Activated naive CD8-positive, alpha-beta T cell treated with anti-CD3 and anti-CD28 coated beads, Interleukin-2, amount 50 U/mL, for 24 hours (primary cell): ENCODE measurements at places on chromosomes 3 and 15.
A peak's percentile ranks its signal among the peaks of the same experiment; 100 is the strongest.

GRCh38 chr3:194167480-194168282, 31.7 kb downstream of the HES1 start:
- H3K27ac ChIP-seq, result no peak overlapping the region
- no peak for DNase-seq
- no peaks in the 10 kb centered on the region for H3K4me1 ChIP-seq
- no peaks in the 10 kb centered on the region for H3K36me3 ChIP-seq
- peaks cover 25% of the 10 kb centered on the region for H3K27me3 ChIP-seq
- no peak overlapping the region for H3K4me3 ChIP-seq

GRCh38 chr3:87461443-87461842, 185.1 kb upstream of the POU1F1 start:
- no peak overlapping the region for H3K27ac ChIP-seq
- no peak for DNase-seq
- H3K4me1 ChIP-seq, result no peaks in the 10 kb centered on the region
- H3K36me3 ChIP-seq, result no peaks in the 10 kb centered on the region

- H3K27me3 ChIP-seq, result peaks cover 78% of the 10 kb centered on the region
- H3K4me3 ChIP-seq, result peak overlapping the region; percentile 78
- no peak overlapping the region for H3K27ac ChIP-seq
- H3K36me3 ChIP-seq, result peaks cover 4% of the 10 kb centered on the region
- H3K4me1 ChIP-seq, result peaks cover 19% of the 10 kb centered on the region
- no peak for DNase-seq
These were observed 522 bp upstream of the GXYLT2 start for GRCh38 chr3:72887343-72887704.

GRCh38 chr3:113947372-113948014, at the start of gene ZDHHC23:
TSS of gene ZDHHC23 (plus strand) at chr3:113948013. CDS start at chr3:113948803, 790 bp downstream.
- peaks cover 13% of the 10 kb centered on the region for H3K4me1 ChIP-seq
- DNase-seq, result peak; percentile 65
- H3K27ac ChIP-seq, result peak within 1 kb of the TSS; percentile 77
- no peaks in the 10 kb centered on the region for H3K36me3 ChIP-seq

- H3K27me3 ChIP-seq, result no peaks in the 10 kb centered on the region
- no peaks in the 10 kb centered on the region for H3K4me1 ChIP-seq
- peak overlapping the region; percentile 53 for H3K27ac ChIP-seq
- H3K36me3 ChIP-seq, result no peaks in the 10 kb centered on the region
- DNase-seq, result no peak
These were observed 2.0 kb downstream of the ISLR start for GRCh38 chr15:74175271-74176191.

- H3K4me3 ChIP-seq, result no peak overlapping the region
- no peak for DNase-seq
- H3K27ac ChIP-seq, result no peak overlapping the region
- H3K27me3 ChIP-seq, result no peaks in the 10 kb centered on the region
These were observed 28.3 kb downstream of the SEC61A1 start for GRCh38 chr3:128080323-128081080.

DNA sequence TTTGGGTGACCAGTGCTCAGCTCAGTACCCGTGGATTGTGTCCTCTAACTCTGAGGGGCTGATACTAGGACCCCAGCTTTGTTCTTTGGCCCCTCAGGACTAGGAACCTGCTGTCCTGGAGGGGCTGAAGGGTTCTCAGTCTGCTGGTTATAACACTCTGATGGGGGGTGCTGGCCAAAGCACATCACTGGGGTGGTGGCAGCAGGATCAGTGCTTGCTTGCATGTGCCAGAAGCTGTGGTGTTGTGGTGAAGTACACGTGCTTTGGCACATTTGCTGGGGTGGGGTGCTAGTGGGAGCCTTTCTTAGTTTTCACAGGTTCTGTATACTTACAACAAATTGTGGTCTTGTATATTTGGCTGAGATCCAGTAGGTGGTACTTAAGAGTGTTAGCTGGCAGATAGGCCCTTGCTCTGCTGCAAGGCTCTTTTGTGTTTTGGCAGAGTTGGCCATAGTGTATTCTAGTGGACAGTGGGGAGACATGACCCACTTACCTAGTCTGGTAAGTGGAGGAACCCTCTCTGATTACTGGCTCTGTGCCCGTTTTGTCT, 344.3 kb downstream of the EDEM1 start:
- H3K36me3 ChIP-seq, result no peaks in the 10 kb centered on the region
- DNase-seq, result no peak
- H3K27me3 ChIP-seq, result no peaks in the 10 kb centered on the region

DNA sequence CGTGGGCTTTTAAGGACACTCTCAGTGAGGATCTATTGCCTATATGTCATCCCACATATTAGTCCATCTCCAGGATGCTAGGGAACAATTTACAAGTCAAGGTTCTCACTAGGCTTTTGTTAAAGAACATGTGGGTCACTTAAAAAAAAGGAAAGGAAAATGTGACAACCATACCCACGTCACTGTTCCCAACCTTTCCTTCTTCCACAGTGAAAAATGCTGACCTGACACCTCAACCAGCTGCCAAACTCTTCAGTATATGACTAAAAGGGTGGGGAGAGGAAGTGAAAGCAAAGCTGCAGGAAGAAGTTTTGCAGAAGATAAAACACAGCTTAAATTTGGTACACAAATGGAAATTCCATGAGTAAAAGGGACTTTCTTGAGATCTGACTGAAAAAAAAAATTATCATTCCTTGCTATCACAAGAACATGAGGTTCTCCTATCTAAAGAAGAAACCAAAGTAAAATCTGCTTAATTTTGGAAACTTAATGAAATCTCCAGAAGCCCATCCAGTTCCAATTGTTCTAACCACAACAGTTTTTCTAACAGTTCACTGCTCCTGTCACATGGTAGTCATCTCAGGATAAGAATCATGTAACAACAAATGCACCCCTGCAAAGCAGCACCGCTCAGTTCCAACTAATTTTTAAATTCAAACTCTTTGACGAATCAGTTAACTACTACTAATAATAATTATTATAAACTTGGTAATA, 117.0 kb upstream of the TSPAN3 start:
- peaks cover 66% of the 10 kb centered on the region for H3K4me1 ChIP-seq
- H3K36me3 ChIP-seq, result no peaks in the 10 kb centered on the region
- peak overlapping the region; percentile 94 for H3K27ac ChIP-seq
- DNase-seq, result peak; percentile 33
- H3K27me3 ChIP-seq, result no peaks in the 10 kb centered on the region
- peak overlapping the region; percentile 64 for H3K4me3 ChIP-seq

DNA sequence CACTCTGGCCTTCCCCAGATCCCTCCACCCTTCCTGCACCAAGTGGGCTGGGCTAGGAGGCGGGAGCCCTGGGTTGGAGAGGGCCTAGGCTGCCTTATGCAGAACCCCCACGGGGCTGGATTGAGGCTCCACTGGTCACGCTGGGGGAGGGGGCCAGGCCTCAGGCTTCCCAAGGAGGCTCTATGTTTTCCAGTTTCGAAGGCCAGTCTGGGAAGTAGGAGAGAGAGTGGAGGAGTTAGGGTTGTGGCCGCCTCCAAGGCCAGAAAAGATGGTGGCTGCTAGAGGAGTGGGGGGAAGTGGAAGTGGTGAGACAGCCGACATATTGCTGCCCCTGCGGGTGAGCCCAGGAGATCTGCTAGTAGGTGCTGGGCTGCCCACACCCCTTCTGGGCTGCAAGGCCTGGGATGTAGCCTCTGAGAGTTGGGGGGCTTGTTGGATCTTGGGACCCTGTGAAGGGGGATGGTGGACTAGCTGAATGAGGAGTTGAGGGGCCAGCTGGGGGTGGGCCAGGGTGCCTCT, 1.2 kb downstream of the GNAI2 start:
- no peaks in the 10 kb centered on the region for H3K27me3 ChIP-seq
- peak overlapping the region; percentile 93 for H3K27ac ChIP-seq
- H3K4me3 ChIP-seq, result peak overlapping the region; percentile 98
- DNase-seq, result peak; percentile 41
- H3K36me3 ChIP-seq, result peaks cover 3% of the 10 kb centered on the region

DNA sequence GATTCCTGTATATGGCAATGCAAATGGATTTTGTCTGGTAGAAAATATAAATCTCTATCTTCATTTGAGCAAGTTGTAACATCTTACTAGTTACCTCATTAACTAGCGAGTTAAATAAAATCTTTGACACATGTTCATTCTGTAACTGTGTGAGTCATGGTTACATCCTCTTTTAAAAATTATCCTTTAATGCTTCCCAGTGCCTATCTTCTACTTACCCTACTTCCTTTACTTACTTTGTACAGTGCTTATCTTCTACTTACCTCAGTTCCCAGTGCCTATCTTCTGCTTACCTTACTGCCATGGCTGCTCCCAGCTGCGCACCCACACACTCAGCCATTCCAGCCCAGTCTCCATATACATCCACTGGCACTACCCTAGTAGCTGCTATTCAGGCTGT, 71.9 kb upstream of the GOLGA8B start:
- H3K36me3 ChIP-seq, result no peaks in the 10 kb centered on the region
- no peaks in the 10 kb centered on the region for H3K4me1 ChIP-seq
- no peak overlapping the region for H3K4me3 ChIP-seq
- no peak for DNase-seq

- no peaks in the 10 kb centered on the region for H3K36me3 ChIP-seq
- DNase-seq, result no peak
- no peak overlapping the region for H3K4me3 ChIP-seq
- no peak overlapping the region for H3K27ac ChIP-seq
These were observed 116.9 kb downstream of the CD47 start for GRCh38 chr3:107973961-107974360.

- no peaks in the 10 kb centered on the region for H3K27me3 ChIP-seq
- H3K27ac ChIP-seq, result peak overlapping the region; percentile 1
- peak overlapping the region; percentile 62 for H3K4me3 ChIP-seq
- H3K36me3 ChIP-seq, result peaks cover 27% of the 10 kb centered on the region
These were observed 60.7 kb downstream of the PIAS1 start for GRCh38 chr15:68114840-68115239.

DNA sequence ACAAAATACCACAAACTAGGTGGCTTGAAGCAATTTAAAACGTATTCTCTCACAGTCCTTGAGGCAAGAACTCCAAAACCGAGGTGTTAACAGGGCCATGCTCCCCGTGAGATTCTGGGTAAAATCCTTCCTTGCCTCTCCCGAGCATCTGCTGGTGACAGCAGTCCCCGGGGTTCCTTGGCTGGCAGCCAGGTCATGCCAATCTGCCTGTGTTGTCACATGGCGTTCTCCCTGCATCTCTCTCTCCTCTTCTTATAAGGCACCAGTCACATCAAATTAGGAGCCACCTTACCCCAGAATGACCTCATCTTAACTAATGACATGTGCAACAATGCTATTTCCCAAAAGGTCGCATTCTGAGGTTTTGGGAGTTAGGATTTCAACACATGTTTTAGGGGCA, 26.3 kb upstream of the LRRN1 start:
- DNase-seq, result no peak
- peaks cover 4% of the 10 kb centered on the region for H3K36me3 ChIP-seq
- no peak overlapping the region for H3K27ac ChIP-seq
- H3K4me1 ChIP-seq, result no peaks in the 10 kb centered on the region

DNA sequence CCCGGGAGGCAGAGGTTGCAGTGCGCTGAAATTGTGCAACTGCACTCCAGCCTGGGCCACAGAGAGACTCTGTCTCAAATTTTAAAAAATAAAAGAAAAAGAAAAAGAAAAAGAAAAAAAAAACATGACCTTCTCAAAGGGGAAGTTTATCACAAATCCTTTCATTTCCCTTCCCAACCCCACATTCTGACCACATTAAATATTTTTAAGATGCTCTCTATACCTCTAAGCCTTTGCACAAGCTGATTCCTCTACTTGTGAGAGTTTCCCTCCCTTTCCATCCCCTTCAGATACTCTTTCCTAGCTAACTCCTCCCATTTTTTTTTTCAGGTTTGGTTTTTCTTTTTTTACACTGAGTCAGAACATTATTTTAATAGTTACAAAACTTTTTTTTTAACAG, 4.0 kb downstream of the HIGD1A start:
- no peak overlapping the region for H3K27ac ChIP-seq
- H3K4me1 ChIP-seq, result peaks cover 50% of the 10 kb centered on the region
- no peaks in the 10 kb centered on the region for H3K27me3 ChIP-seq
- DNase-seq, result no peak
- no peak overlapping the region for H3K4me3 ChIP-seq

DNA sequence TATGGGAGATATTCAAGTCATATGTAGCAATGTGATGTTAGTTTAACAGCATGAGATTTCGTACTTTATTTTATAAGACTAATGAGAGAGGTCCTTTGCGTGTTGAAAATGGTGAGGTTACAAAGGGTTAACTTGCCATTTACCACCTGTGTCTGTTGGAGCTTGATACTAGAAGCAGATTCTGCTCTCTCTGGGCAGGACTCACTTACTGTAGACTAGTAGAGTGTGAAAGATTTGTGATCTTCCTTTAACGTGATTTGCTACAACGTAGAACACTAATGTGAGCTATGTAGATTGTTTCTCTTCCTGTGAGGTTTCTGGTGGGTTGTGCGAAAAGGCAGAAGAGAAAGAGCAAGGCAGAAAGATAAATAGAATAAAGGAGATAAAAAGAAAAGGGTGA, 1.1 kb downstream of the TP63 start:
- no peak overlapping the region for H3K4me3 ChIP-seq
- peaks cover 14% of the 10 kb centered on the region for H3K4me1 ChIP-seq
- DNase-seq, result no peak
- no peaks in the 10 kb centered on the region for H3K27me3 ChIP-seq
- no peaks in the 10 kb centered on the region for H3K36me3 ChIP-seq

DNA sequence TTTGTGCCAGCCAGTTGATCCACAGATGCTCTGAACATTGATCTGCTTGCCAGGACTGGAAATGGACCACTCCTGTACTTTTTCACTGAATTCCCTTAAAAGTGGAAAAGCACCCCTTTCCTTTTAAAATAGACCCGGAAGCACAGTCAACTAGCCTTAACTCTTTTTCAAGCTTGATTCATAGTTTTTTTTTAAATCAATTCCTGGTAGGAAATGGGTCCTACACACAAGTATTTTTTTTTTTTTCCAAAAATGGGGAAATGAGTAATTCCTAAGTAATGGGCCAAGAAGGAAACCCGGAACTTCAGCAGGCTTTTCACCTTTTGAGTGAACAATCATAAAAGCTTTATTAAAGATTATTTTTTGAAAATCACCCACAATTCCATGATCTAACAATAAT, 234.4 kb upstream of the ADAMTS9 start:
- no peaks in the 10 kb centered on the region for H3K27me3 ChIP-seq
- no peaks in the 10 kb centered on the region for H3K36me3 ChIP-seq
- H3K4me3 ChIP-seq, result no peak overlapping the region
- no peak overlapping the region for H3K27ac ChIP-seq

DNA sequence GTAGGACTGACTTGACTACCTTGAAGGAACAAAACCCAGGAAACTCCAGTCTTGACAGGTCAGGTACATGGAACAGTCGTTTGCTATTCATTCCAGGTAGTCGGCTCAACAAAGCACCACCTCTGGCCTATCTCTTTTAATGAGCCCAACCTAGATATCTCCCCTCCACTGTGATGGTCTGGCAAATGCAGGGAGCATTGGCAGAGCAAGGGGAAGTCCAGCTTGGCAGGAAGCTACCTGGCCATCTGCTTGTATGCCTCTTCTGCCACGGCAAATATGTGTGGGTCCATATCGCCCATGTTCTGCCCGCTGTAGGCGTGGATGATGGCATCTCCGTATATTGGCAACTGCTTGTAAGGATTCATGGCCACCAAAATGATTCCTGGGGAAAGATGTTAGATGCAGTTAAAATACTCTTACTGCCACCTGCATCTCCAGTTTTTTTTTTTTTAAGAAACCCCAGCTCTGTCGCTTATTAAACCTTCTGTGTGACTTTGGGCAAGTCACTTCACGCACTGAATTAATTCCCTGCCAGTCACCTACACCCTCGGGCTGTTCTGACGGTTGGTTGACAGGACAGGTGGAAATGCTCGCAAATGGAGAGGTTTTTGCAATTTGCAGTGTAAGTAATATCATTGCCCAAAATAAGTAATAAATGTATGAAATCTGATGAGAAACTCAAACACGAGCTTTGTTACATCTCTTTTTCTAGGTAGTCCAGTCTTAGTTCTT, 16.8 kb downstream of the MYO5C start:
- no peaks in the 10 kb centered on the region for H3K27me3 ChIP-seq
- no peak for DNase-seq
- no peak overlapping the region for H3K27ac ChIP-seq
- no peak overlapping the region for H3K4me3 ChIP-seq
- no peaks in the 10 kb centered on the region for H3K36me3 ChIP-seq
